ENCODE measurements at places on chromosomes 11 and 22.

DNA sequence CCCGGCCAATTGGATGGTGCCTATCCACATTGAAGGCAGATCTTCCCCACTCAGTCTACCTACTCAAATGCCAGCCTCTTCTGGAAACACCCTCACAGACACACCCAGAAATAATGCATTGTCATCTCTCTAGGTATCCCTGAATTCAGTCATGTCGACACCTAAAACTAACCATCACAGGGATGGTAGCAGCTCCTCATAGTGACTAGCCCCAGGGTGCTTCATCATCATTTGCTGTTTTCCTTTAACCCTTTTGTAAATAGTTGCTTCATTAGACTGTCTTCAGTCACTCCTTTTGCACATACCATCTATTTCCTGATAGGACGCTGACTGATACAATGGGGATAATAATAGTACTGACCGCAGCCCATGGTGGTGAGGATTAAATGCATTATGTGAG, 18.8 kb upstream of the AMOTL1 start:
- peak; percentile 85 for DNase-seq

DNA sequence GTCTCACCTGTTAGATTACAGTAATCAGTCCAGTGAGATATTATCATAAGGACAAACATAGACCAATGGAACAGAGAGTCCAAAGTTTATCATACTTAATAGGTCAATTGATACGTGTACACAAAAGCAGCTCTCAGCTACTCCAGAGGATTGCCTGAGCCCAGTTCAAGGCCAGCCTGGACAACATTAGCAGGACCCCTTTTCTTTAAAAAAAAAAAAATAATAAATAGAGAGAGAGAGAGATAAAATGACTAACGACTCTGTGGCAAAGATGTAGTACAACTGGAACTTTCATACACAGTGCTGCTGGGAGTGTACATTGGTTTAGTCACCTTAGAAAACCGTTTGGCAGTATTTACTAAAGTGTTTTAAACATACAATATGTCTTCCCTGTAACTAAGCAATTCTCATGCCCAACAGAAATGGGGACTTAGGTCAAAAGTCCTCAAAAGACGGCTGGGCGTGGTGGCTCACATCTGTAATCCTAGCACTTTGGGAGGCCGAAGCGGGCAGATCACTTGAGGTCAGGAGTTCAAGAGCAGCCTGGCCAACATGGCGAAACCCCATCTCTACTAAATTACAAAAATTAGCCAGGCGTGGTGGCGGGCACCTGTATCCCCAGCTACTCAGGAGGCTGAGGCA, 10.6 kb downstream of the SNX32 start:
- DNase-seq = no peak

GRCh38 chr11:69252490-69252837, 41.5 kb upstream of the MYEOV start:
- DNase-seq = no peak

GRCh38 chr11:57460022-57460757, at the start of gene RTN4RL2:
TSS of gene RTN4RL2 (plus strand) at chr11:57460528. CDS start at chr11:57460866, 338 bp downstream.
- no peak for DNase-seq

- peak; percentile 58 for DNase-seq
These were observed 90.6 kb downstream of the RPS6KA4 start for GRCh38 chr11:64449381-64450167.

DNA sequence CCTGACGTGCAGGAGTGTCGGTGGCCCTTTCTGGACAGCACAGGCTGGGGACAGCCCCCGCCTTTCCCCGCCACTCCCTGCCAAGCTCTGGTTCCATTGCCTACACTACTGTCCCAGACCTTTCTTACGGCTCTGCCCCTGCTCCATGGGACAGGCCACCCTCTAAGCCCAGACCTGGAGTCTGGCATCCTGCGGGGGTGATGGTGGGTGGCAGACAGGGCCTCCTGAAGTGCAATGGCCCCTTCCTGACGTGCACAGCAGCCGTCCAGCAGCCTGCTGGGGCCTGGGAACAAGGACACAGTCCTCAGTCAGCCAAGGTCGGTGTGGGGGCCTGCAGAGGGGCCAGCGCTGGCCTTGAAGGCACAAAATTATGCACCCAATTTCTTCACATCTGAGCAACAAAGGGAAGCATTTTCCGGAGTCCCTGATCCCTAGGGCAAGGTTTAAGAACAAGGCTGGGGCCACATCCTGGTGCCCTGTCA, 79.7 kb upstream of the KCNQ1OT1 start:
- DNase-seq = no peak

DNA sequence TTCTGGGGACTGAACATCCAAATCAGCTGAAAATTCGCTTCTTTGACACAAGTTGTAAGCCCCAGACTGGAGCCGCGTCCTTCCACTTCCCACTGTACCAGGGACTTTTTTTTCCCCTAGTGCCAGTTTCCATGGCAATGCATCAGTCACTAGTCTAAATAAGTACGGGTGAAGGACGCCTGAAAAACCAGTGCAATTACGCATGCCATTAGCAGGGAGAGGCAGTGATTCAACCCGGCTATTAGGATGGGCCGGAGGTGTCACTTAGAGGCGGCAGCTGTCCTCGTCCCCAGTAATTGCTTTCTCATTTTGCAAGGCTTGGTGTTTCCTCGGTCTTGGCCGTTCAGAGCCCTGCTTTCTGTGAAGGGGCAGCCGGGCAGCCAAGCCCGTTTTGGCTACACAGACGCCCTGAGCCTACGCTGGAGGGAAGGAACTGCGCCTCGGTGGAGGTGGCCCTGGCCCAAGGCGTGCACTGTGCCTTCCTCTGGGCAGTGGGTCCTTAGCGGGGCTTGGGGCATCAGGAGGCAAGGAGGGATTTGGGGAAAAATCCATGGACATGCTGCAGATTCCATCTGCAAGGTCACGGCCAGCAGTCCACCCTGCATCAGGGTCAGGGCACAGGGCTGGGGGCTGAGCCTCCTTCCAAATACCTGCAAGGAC, 319.7 kb downstream of the CTTN start:
- no peak for DNase-seq

DNA sequence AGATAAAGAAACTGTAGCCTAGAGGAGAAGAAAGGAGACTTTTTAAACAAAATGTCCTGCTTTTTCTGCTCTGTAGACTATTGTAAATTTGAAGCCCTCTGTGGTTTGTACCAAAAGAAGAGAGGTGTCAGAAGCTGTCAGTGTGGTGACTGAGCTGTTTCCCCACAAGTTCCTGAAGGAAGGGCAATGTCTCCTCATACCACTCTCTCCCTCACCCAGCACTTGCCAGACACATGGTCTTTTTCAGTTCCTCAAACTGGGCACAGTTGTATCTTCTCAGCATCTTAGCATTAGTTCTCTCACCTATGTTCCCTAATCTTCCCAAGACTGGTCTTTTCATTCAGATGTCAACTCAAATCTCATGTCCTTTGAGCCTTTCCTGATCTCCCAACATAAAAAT, 4.3 kb downstream of the BCO2 start:
- no peak for DNase-seq

DNA sequence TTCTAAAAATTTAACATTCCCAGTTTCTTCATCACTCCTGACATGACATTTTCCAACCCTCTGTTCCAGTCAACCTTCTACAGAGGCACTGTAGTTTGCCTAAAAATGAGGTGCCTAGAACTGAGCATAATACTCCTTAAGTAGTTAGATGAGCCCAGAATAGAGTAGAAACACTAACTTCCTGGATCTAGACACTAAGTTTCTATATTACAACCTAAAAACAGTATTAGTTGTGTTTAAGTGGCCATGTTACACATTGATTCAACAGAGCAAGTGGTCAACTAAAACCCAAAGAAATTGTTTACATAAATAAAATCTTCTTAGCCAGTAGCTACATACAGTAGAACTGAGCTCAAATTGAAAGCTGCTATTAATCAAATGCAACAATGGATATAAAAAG, 1.3 kb downstream of the HPS5 start:
- no peak for DNase-seq

GRCh38 chr11:61511383-61511782, 2.8 kb downstream of the LRRC10B start:
- no peak for DNase-seq

- no peak for DNase-seq
These were observed 952 bp downstream of the YAP1 start for GRCh38 chr11:102111011-102111786.

- no peak for DNase-seq
These were observed 5.1 kb downstream of the TRIM5 start for GRCh38 chr11:5679811-5680210.

GRCh38 chr22:35475545-35475944, 65.1 kb upstream of the RASD2 start:
- DNase-seq = no peak

DNA sequence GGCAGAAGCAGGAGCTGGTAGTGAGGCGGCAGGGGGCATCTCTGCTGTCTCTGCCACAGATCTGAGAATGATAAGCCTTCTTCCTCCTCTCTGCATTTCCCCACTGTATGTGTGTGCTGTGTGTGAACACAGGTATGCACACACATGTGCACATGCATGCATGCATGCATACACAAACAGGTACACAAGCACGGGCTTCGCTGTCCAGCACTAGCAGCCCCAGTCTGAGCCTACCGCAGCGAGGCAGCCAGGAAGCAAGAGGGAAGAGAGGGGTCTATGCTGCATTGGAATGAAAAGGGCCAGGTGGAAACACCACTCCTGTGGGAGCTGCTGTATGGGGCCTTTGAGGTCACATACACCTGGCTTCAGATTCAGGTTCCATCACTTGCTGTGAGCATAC, 62.4 kb downstream of the TMPRSS5 start:
- DNase-seq = no peak

GRCh38 chr22:50730013-50730891, 7.8 kb upstream of the ACR start:
- no peak for DNase-seq

- DNase-seq = no peak
These were observed 12.4 kb upstream of the MTMR3 start for GRCh38 chr22:29870574-29870973.

DNA sequence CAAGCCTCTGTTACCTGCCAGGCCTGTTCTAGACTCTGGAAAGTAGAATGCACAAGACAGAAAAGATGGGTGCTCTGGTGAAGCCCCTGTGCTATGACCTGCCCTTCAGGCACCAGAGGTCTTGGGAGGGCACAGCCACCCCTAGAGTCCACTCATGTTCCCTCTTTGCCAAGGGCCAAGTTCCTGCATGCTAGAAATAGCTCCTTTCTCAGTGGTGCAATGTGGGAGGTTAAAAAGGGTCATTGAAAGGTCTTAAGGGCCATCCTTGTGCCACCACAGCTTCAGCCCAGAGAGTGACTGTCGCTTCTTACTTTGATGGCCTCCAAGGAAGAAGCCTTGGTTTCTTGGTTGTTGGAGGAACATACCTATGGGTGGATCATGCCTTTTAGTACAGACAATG, 84.6 kb upstream of the PARVA start:
- DNase-seq = no peak

DNA sequence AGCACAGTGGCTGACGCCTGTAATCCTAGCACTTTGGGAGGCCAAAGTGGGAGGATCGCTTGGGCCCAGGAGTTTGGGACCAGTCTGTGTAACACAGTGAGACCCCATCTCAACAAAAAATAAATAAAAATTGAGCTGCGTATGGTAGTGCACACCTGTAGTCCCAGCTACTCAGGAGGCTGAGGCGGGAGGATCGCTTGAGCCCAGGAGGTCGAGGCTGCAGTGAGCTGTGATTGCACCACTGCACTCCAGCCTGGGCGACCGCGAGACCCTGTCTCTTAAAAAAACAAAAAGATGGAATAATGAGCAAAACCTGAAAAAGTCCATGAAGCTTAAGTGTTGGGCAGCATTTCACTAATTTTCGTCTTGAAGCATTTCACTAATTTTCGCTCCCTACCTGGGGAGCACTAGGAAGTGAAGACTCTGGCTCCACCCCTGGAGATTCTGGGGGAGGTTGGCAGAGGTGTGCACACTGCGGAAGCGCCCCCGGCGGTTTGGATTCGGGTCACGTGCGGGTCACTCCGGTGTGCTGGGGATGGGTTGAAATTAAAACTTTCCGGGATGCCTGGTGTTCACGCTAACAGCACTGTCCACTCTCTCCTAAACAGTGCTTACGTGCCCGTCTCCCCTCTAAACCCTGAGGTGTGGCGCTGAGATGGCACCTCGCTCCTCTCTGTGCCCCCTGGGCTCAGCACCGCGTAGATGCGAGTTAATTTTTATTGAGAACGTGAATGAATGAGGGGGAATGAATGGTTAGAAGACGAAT, 906 bp upstream of the NAA40 start:
- DNase-seq = no peak

DNA sequence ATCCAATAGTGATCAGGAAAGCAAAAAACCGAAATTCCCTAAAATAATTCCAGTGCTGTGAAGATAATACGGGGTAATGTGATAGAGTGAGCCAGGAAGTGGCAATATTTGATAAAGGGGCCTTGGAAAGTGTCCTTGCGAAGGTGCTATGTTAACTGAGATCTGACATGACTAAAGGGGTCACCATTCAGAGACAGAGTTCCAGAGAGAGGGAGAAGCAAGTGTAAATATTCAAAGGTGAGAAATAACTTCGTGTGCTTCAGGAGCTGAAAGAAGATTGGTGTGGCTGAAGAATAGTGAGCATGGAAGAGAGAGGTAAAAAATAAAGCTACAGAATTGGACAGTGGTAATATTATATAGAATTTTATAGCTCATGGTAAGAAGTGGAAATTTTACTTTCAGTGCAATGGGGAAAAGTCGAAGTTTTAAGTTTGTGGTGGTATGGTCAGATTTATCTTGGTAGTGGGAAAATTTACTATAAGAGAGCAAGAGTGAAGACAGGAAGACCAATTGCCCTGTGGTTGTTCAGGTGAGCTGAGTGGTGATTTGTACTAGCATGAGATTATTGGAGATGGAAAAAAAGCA, 164.5 kb downstream of the JRKL start:
- no peak for DNase-seq

- no peak for DNase-seq
These were observed 3.5 kb downstream of the NXPE1 start for GRCh38 chr11:114556135-114556534.

GRCh38 chr11:12494699-12495098, 117.3 kb downstream of the PARVA start:
- no peak for DNase-seq

DNA sequence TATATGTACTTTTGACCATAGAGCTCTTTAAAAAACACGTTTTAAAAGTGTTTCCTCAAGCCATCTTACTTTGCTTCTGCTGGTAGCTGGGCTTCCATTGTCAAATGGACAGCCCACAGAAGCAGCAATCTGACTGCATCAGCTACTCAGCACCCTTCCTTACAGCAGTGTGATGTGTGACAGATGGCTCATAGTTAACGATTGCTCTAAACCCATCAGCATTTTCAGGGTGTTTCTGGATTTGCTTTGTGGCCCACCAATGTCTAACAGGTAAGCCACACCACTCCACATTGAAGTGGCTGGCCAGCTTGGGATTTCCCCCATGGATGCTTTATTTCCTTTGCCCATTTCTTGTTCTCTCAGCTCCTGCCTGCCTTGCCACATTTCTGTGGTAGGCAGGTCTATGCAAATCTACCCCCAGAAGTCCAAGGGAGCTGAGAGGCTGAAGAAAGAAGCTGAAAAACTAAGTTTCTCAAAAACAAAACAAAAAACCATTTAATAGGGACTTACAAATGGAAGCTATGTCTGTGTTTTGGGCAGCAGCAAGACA, 7.3 kb upstream of the FAR1 start:
- DNase-seq = no peak

- DNase-seq = no peak
These were observed 66.6 kb upstream of the MPPED2 start for GRCh38 chr11:30652801-30653200.
